ENCODE measurements at places on chromosomes 4 and X.

GRCh38 chr4:37666625-37667071 is 19.5 kb downstream of the RELL1 start:
- no peak for DNase-seq

DNA sequence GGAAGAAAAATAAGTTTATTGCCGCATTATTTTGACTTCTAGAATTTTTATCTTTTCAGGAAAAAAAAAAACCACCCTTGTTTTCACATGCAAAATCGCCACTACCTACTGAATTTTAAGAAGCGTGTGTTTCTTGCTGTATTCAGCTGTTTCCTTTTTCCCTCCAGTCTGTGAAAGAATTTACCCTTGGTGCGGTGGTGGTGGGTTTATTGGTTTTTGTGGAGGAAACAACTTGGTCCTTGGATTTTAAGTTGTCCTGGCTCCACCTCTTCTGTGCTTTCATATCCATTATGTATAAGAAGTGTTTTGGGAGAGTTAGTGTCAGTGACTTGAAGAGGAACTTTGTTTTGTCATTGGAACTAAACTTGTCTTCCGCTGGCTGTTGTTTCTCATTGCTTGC is 8.1 kb downstream of the RAPGEF2 start:
- no peak for DNase-seq

DNA sequence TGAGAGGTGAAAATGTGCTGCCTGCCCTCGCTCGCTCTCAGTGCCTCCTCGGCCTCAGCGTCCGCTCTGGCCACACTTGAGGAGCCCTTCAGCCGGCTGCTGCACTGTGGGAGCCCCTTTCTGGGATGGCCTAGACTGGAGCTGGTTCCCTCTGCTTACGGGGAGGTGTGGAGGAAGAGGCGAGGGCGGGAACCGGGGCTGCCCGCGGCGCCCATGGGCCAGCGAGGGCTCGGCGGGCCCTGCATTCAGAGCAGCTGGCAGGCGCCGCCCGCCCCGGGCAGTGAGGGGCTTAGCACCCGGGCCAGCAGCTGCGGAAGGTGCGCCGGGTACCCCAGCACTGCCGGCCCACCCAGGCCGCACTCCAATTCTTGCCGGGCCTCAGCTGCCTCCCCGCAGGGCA is 39.6 kb downstream of the TRIML1 start:
- DNase-seq = no peak

DNA sequence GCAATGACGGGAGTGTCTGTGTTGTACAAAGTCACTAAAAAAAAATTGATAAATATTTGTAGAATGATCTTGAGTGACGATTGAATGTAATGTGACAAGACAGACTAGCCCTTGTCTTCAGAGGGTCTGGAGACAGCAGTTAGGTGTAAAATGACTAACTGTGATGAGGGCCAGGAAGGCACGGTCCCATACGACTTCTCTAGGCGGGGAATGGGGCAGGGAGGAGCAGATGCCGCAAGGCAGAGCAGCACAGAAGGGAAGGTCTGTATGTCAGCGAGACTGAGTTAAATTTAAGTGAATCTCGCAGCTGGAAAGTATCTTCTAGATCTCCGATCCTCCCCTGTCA is 405 bp downstream of the CENPE start:
- no peak for DNase-seq

GRCh38 chr4:66062044-66062443 is 391.8 kb upstream of the EPHA5 start:
- DNase-seq = no peak

DNA sequence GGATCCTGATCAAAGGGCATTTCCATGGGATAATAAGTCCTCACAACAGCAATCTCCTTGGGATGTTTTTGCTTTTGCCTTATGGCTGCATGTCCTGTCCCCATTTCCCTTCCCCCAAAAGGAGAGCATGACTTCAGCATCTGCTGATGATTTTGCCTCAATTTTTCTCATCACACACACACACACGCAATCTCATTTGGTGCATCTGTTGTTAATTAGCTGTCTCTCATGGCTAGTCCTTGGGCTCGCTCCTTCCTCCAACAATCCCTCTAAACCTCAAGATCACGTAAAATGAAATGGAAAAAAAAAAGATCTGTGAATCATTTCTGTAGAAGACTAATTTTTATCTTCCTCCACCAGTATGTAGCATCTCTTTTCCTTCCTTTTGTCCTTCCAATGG is 153.6 kb downstream of the RBMX2 start:
- no peak for DNase-seq

GRCh38 chr4:137253949-137254348 is 278.3 kb downstream of the PCDH18 start:
- DNase-seq = no peak

DNA sequence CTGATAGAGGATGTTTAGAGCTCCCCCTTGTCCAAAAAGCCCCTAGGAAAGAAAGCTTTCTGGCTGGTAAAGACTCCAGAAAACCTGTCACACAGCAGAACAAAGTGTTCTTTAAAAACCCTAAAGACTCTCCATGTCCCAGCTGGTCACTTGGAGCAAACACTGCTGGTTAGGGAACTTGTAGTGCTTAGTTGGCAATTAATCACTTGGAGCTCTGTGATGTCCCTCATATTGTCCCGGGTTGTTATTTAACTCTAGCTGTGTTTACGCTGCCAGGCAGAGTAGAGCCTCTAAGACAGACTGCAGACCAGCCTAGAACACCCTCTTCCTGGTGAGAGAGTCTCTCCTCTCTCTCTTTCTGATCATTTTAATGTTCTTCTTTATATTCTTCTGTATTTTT is 267.3 kb downstream of the BCOR start:
- DNase-seq = no peak

DNA sequence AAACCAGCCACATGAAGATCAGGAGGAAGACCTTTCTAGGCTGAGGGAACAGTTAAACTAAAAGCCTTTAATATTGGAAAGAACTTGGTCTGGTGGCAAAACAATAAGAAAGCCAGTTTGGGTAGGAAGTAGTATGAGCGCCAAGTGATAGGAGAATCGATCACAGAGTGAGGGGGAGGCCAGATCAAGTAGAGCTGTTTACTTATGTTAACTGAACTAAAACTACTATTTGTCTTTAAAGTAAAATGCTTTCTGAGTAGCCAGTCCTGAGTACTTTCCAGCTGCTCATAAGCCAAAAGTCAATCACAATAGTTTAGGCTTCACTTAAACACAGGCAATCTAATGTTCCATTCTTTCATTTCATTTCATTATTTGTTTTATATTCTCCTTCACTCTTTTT is 62.8 kb upstream of the RPA4 start:
- no peak for DNase-seq

DNA sequence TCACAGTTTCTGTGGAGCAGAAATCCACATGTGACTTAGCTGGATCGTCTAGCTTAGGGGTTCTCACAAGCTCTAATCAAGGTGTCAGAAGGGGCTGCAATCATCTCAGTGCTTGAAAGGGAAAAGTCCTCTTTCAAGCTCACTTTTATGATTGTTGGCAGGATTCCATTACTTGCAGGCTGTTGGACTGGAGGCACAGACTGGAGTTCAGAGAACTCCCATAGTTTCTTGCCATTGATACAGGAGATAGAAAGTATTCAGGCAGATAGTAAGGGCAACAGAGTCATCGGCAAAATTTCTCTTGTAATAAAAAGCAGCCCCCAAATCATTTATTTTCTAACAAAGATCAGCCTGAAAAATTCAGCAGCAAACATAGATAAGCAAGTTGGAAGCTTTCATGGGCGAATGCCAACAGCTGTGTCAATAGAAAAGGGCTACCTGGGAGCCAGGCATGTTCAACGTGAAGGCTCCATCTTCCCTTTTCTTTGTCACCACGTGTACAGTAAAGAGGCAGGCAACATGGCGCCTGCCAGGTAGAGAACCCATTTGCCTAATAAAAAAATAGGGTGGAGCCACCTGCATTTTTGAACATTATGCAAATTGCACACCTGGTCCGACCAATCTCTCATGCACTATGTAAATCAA is 64.4 kb downstream of the CXCL13 start:
- peak; percentile 14 for DNase-seq

DNA sequence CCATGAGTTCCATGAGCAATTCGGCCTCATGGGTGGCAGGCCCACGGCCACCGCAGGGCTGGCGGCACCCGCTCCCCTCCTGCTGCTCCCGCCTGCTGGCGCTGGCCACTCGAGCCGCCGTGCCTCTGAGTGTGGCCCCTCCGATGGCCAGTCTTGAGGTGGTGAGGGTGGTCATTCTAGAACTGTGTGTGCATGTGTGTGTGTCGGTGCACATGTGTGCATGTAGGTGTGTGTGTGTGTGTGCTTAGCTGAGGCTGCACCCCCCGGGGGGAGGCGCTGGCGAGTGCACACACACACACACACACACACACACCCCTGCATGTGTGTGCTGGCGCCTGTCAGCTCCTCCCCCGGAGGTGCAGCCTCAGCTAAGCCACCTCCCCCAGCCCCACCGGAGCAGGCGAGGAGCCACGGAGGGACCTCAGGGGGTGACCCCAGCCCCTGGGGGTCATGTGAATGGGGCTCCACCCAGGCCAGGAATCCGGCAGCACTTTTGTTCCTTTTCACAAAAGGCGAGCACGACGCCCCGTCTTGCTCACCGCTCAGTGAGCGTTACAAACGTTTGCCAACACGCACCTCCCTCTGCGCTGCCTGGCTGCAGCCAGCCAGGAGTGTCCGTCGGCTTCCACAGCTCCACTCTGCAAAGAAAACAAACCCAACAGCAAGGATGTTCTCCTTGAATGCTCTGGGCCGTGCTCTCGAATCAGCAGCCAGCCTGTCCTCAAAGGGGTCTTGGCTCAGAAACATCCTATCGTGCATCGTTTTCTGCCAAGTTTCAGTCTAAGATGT is 29.9 kb downstream of the FGFRL1 start:
- DNase-seq = no peak

GRCh38 chr4:111959222-111959621 is 186.0 kb upstream of the FAM241A start:
- no peak for DNase-seq

DNA sequence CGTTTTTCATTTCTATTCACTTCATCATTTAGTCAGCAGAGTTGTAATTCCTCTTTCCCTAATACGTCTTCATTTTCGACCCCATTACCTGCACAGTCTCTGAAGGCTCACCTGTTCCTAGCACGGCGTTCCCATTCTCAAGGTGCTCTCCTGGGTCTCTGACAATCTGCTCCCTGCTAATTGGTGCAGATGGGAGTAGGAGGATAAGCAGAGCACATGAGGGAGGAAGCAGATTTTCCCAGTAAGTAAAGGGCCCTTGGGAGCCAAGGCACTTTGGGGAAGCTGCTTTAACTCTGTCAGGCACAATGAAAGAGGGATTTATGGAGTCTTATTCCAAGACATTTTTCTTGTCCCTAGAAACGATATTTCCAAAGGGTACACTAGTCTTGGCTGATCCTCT is 466.4 kb downstream of the STIM2 start:
- no peak for DNase-seq

DNA sequence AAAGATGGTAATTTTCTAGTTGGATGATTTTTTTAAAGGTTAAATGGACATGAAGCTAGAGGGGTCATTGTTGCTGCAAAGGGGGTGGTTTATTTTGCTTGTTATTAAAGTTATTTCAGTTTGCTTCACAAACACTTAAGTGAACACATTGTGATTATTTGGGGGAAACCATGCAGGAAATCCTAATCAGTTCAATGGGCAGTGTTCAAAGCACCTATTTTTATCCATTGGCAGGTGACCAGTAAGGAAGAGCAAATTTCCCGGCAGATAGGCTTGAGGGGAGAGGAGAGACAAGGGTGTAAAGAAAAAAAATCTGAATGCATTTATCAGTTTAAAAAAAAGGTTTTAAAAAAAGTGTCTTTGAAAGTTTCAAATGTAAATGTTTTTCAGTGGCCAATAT is 17.6 kb downstream of the GPR174 start:
- no peak for DNase-seq

DNA sequence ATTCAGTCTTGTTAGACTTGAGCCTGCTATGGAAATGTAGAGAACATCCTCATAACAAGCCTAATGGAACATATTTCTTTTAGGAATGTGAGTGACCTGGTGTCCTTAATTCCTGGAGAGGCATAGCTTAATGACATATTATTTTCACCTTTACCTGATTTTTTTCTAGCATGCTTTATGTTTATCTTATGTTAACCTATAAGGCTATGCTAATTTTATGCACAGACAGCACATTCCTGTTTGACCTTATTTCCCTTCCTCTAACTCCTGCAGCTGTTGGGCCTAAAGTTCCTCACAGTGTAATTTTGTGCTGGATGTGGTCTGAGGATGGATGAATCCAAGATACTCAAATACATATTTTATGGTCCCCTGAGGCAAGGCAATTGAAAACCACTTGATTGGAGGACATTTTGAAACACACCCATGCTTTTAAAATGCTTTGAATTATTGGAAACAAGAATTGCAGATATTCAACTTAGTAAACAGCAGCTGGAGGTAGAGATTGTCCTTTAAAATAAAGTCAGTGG is 111.5 kb downstream of the LARP7 start:
- no peak for DNase-seq

DNA sequence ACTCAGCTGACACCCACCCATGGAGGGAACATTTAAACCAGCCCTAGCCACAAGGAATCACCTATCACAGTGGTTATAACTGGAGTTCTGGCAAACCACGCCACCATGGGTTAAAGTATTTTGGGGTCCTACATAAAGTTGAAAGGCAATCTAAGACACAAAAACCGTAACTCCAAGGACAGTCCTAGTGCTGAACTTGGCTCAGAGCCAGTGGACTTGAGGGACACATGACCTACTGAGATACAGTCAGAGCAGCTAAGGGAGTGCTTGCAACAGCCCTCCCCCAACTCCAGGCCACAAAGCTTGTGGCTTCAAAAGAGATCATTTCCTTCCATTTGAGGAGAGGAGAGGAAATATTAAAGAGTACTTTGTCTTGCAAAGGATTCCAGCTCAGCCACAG is 300.5 kb downstream of the FGF13 start:
- no peak for DNase-seq

- no peak for DNase-seq
These were observed 39.8 kb downstream of the GLRB start for GRCh38 chr4:157115613-157116335.

DNA sequence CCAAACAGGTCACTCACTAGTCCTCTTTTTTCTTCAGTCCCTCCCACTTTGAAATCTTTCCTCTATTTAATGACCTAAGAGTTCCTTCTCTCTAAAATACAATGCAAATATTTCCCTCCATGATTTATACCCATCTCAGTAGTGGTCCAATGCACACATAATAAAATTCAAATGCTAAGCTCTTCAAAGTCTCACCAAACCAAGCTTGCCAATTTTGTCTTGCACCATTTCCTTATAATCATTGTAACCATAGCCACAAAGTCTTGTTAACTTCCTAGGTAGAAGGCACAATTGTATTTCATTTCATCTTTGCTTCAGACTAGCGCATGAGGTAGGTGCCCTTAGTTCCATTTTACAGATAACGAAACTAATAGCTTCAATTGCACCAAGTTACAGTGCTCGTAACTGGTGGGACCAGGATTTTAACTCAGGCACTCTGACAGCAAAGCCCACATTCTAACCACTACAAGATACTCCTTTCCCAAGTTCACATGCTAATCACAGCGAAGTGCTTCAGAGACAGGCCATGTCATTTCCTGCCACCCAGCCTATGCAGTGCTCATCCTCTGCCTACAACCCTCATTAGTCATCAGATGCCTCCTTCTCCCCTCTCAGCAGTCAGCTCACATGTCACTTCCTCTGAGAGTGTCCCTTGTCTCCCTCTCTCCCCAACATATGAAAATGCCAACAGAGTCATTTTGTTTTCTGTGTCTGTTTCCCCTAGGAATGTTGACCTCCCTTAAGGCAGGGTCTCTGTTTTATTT is 66.9 kb upstream of the PPARGC1A start:
- DNase-seq = no peak

Data from NCI-H187 (cell line).